ENCODE measurements at places on chromosomes 16 and 17.

DNA sequence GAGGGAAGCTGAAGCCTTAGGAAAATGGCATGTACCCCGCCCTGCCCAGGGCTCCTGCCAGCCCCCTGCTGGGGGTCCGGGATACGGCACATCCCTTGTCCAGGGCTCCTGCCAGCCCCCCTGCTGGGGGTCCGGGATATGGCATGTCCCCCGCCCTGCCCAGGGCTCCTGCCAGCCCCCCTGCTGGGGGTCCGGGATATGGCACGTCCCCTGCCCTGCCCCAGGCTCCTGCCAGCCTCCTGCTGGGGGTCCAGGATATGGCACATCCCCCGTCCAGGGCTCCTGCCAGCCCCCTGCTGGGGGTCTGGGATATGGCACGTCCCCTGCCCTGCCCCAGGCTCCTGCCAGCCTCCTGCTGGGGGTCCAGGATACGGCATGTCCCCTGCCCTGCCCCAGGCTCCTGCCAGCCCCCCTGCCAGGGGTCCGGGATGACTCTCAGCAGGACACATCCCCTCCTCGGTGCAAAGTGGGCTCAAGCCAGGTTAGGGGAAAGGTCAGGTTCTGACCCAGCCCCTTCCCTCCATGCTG lies 43.2 kb downstream of the RPH3AL start:
- DNase-seq, result no peak

DNA sequence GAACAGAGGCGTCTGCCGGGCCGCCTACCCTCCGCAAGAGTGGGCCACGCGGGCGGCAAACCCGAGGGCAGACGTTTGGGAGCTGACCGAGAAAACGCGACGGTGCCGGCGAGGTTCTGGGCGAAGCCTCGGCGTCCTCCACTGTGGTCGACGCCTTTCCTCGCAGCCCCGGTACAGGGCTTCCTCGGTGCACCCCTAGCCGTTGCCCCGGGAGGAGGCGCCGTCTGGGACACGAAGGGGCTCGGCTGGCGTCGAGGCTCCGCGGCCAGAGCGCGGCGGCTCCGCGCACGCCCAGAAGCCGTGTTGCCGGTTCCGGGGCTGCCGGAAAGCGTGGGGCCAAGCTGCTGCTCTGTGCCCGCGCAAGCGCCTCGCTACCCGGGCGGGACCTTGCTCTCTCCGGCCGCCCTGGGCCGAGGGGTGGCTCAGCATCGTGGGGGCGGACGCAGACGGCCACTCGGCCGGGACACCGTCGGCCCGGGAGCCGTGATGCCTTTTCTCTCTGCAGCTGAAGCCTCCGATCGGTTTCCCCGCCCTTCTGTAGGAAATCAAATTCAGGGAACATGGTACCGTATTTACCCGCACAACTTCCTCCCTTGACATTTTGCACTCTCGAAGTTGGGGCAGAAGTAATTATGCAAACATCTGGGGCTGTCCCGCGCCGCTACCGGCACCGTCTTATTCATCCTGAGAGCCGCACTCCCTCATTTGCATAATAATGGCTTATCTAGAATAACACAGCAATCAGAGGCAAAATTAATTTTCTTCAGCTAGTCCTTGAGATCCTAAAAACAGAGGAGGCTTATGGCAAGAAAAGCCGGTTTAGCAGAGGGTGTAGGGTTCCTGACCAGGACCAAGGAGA lies 7.3 kb upstream of the CBX8 start:
- DNase-seq, result peak; percentile 69

- no peak for DNase-seq
Measured at GRCh38 chr16:72247821-72248253, 75.9 kb upstream of the PMFBP1 start.

DNA sequence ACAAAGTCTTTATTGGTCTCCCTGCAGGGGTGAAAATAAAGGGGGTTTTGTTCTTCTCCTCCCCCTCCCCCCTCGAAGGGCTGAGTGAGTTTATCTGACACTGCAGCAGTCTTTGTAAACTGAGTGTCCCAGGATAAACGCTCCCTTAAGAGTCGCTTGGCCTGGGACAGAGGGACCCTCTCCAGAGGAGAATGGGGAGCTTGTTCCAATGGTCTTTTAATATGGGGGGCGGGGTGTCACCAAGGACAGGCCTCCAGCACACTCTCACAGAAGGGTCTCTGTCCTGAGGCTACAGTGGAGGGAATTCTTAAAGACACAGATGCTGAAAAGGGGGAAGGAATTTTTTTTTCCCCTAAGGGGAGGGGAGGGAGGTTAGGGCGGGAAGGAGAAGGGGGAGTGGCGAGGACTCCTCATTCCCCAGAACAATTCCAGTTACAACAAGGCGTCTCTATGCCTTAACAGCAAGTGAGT lies 455.5 kb downstream of the SOX9 start:
- DNase-seq, result no peak

DNA sequence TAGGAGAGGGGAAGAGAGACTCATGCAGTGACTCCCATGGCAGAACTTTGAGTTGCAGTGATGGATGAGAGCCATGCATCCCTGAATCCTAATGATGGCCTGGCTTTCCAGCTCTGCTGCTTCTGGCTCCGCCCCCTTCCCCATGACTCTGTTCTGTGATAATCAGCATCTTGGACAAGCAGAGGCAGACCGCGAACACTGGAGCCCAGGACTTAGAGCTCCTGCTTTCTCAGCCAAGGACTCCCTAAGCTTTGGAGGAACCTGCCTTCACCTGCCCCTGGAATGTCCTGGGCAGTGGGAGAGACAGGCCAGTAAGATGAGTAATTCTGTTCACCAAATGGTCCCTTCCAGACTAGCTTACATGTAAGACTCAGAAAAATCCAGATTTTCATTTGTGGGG lies 12.5 kb downstream of the CCDC92B start:
- no peak for DNase-seq

- DNase-seq, result no peak
Measured at GRCh38 chr16:13835935-13836730, 83.8 kb upstream of the ERCC4 start.

DNA sequence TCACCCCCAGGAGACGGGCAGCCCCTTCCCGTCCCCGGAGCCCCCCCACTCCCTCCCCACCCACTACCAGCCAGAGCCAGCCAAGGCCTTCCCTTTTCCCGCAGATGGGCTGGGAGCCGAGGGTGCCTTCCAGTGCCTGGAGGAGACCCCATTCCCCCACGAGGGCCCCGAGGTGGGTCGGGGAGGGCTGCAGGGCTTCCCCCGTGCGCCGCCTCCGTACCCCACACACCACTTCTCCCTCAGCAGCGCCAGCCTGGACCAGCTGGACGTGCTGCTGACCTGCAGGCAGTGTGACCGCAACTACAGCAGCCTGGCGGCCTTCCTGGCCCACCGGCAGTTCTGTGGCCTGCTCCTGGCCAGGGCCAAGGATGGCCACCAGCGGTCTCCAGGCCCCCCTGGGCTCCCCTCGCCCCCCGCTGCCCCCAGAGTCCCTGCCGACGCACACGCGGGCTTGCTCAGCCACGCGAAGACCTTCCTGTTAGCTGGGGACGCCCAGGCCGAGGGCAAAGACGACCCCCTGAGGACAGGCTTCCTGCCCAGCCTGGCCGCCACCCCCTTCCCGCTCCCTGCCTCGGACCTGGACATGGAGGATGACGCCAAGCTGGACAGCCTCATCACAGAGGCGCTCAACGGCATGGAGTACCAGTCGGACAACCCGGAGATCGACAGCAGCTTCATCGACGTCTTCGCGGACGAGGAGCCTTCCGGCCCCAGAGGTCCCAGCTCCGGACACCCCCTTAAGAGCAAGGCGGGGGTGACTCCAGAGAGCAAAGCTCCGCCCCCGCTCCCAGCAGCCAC lies 23.5 kb upstream of the ZFPM1 start:
- no peak for DNase-seq

GRCh38 chr17:15440347-15440746 lies 27.1 kb downstream of the CDRT4 start:
- no peak for DNase-seq

- DNase-seq, result no peak
Measured at GRCh38 chr16:4175849-4176248, 59.6 kb upstream of the ADCY9 start.

- no peak for DNase-seq
Measured at GRCh38 chr17:17886226-17886625, 49.4 kb upstream of the SREBF1 start.

Measured in stimulated activated CD4-positive, alpha-beta T cell treated with anti-CD3 and anti-CD28 coated beads, Interleukin-12 subunit alpha, Interleukin-12 subunit beta, amount 100 ng/mL, for 24 hours (primary cell).